ENCODE measurements at places on chromosomes 4 and X. TPM values are rescaled to one million over a fixed set of nuclear protein-coding genes. Genes with fewer than 3 reads are reported as not detected.

- no peak for DNase-seq
Observed at GRCh38 chrX:118577041-118577440, 81.4 kb downstream of the DOCK11 start.

- DNase-seq, result no peak
Observed at GRCh38 chr4:127406187-127406586, 226.6 kb upstream of the INTU start.

GRCh38 chrX:276581-277201, 4.5 kb upstream of the PLCXD1 start:
- no peak for DNase-seq

GRCh38 chr4:165635381-165635780, 237.7 kb upstream of the TLL1 start:
- no peak for DNase-seq

DNA sequence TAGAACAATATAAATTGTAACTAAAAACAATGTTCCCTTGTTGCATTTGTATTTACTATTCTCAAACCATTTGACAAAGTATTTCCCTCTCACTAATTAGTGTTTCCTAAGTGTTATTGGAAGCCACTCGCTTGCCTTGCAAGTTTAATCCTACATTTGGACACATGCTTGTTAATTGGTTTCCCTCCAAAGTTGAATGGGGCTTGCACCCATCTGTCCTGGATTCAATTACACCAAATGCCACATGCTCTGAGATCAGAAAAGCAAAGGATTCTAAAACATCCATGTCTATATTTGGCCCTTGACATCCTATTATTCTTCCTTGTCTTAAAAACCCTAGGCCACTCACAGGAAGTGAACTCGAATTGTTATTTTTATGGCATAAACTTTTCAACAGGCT, 146.6 kb downstream of the AMELX start:
- DNase-seq, result no peak

DNA sequence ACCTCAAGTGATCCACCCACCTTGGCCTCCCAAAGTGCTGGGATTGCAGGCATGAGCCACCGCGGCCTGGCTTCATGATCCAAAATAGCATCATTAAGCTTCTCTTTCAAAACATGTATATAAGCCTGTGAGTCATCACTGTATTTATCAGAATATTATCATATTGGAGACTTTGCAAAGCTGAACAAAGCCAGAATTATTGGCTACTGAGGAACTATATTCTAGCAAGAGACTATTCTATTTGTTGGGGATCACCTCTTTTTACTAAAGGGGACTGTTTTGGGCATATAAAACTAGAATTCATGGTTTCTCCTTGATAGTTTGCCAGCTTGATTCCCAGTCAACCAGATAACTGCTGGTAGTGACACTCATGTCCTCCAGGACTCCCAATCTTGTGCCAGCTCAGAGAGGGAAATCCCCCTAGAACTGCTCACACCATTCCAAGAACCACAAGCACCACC, 40.1 kb downstream of the TET2 start:
- no peak for DNase-seq

DNA sequence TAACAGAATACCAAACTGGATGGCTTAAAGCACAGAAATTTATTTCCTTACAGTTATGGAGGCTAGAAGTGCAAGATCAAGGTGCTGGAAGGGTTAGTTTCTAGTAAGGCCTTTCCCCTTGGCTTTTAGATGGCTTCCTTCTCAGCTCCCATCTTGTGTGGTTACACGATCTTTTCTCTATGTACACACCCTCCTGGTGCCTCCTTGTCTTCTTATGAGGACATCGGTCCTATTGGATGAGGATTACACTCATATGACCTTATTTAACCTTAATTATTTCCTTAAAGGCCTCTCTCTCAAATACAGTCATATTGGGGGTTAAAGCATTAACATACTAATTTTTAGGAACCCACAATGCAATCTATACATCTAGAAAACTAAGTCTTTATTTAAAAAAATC, 787.9 kb upstream of the GALNTL6 start:
- no peak for DNase-seq

The XPNPEP2 gene
- 1.6 TPM for total RNA-seq

The PSAPL1 gene
- total RNA-seq, result not detected
